ENCODE measurements at places on chromosomes 6 and 20. TPM values are rescaled to one million over a fixed set of nuclear protein-coding genes. Genes with fewer than 3 reads are reported as not detected.

Gene CST5
- 0.13 TPM for total RNA-seq

Gene COL21A1
- 1.0 TPM for total RNA-seq

Gene PRPH2
- 2.5 TPM for total RNA-seq

Gene NKX2-4
- not detected for total RNA-seq

Gene MAPK13
- 5.7 TPM for total RNA-seq

Gene LRFN2
- not detected for total RNA-seq
